Stimulated activated CD4-positive, alpha-beta T cell treated with anti-CD3 and anti-CD28 coated beads, Interleukin-1b, Interleukin-23, amount 100 ng/mL, for 48 hours (primary cell): ENCODE measurements at places on chromosomes 2 and 18.

- DNase-seq, result no peak
Measured at GRCh38 chr2:108942231-108942825, 46.7 kb downstream of the EDAR start.

GRCh38 chr18:40035966-40036365, 1919.1 kb upstream of the PIK3C3 start:
- no peak for DNase-seq

DNA sequence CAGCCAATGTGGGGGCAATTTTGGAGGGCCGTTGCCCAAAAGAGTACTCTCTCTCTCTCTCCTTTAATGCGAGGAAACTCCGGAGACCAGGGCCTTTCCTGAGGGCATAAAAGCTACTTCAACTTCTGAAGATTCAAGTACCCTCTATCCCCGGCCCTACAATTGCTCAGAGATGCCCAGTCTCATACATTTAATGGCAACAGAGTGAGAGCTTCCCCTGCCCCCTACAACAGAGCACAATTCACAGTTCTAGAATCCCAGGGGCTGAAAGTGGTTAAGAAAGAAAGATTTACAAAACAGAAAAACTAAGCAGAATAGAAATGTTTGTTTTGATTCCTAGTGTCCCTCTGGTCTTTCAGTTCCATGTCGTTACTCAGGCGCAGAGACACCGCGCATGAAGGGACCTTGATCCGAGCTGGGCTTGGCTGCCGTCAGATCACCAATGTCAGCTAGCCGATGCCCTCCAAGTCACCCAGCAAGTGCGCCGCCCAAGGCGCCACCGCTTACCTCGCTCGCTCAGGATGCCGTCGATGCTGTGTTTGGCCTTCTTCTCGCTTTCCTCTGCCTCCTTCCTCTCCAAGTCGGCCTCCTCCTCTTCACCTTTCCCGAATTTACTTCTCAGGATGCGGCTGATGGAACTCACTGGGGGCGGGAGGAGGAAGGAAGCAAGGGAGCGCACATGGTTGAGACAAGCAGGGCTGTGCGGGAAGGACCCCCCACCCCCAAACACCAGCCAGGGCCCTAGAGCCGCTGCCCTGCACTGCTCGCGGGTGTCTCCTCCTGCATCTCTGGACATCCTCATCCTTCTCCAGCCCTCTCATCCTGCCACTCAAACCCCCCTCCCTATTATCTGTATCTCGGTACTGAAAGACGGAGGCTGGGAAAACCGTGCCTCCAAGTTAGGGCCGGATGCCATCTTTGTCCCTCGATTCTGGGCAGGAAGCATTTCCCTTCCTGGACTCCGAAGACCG, 4.9 kb downstream of the PAX3 start:
- no peak for DNase-seq

DNA sequence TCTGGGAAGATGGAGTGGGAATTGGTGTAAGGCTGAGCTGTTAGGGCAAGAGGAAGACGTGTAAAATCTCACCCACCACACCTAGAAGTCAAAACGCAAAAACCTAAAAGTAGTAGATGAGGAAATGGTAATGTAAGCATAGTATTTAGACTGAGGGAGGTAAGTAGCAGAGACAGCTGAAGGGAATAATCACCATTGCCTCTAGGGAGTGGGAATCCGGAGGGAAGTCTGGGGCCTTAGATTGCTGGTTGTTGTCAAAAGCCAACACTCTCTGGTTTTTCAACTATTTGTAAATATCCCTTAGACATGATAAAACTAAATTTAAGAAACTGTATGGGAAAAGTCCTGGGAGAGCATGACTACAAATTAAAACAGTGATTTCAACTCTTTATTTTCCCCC, 28.7 kb upstream of the MYCN start:
- DNase-seq, result no peak

DNA sequence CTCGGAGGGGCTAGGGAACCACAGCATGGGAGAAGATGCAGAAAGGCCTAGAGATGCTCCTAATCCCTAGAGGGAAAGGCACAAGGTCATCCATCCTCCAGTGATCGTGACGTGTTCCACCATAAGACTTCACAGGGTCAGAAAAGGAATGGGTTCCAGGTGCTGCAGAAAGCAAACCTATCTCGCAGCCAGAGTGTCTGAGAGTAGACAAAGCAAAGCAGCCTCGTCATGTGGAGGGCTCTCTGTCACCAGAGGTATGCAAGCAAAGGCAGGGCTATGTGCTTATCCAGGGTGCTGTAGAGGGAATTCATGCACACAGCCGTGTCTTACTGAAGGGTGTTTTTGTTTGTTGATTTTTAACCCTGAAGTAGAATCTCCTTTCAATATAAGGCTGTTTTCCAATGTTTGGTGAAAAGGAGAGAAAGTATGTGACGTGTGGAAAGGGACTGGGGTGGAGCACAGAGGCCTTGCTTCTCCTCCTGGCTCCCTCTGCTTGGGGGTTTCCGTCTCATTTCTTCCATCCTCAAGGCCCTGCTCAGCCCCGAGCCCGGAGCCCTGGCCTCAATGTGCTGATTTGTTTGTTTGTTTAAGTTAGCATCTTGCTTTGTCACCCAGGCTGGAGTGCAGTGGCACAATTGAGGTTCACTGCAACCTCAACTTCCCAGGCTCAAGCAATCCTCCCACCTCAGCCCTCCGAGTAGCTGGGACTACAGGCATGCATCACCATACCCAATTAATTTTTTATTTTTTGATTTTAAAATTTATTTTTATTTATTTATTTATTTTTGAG, 3.0 kb downstream of the GPR55 start:
- DNase-seq, result no peak

- DNase-seq, result no peak
Measured at GRCh38 chr2:47221946-47222345, 66.8 kb upstream of the STPG4 start.

GRCh38 chr2:145652036-145652435, 1132.1 kb upstream of the ZEB2 start:
- no peak for DNase-seq

- no peak for DNase-seq
Measured at GRCh38 chr2:165536851-165537499, 67.5 kb downstream of the CSRNP3 start.

- no peak for DNase-seq
Measured at GRCh38 chr18:8063733-8064132, 496.6 kb downstream of the PTPRM start.
